ENCODE measurements at places on chromosomes 5 and 9.

DNA sequence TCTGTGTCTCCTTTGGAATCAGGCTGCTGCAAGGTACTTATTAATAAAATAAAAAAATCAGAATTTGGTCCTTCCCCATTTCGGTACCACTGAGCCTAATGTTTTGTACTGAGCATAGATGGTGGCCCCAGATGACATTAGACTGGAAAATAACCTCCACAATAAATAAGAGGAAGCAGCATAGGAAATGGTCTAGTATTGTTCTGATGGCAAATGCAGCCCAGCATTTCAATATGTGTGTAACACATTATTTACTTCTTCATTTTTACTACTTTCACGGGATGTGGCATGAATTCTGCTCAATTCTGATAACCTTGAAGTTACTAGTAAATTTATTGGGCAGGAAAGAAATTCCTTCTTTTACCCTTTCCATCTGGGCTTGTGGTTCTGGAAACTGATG lies 295.6 kb downstream of the ADGRV1 start:
- H3K4me3 ChIP-seq = no peak overlapping the region
- H3K4me1 ChIP-seq = no peaks in the 10 kb centered on the region
- DNase-seq = no peak
- no peak overlapping the region for H3K27ac ChIP-seq

DNA sequence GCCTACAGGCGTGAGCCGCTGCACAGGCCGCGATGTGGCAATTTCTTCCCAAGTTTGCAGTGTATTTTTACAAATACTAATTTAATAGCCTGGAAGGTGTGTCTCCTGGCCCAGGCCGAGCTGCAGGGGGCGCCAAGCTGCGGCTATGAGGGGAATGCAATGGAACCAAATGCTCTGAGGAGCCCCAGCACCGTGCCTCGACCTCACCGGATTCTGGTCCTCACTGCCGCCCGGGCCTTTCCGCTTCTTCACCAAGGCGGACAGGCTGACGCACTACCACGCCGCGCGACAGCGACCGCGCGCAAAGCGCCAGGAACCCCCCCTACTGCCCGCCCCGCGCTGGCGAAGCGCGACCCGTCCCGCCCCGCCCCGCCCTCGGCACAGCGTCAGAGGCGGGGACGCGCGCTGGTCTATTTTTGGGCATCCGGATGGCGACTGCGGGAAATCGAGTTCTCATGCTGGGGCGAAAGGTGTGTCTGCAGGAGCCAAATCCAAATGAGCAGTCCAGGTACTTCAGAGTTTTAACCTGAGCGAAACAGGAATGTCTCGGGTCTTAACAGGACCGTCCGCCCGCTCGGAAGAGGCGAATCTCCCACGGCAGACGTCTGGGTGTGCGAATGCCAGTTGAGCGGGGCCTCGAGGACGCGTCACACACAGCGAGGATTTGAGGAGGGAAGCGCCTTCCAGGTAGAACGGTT lies 31.7 kb upstream of the PRXL2C start:
- H3K36me3 ChIP-seq = no peaks in the 10 kb centered on the region
- peaks cover 3% of the 10 kb centered on the region for H3K27me3 ChIP-seq
- H3K4me3 ChIP-seq = peak overlapping the region; percentile 64
- peak; percentile 68 for DNase-seq
- no peak overlapping the region for H3K27ac ChIP-seq

GRCh38 chr9:124839612-124840299 lies 13.5 kb upstream of the WDR38 start:
- no peak overlapping the region for H3K4me3 ChIP-seq
- H3K27me3 ChIP-seq = no peaks in the 10 kb centered on the region
- peaks cover 13% of the 10 kb centered on the region for H3K4me1 ChIP-seq
- H3K27ac ChIP-seq = no peak overlapping the region
- DNase-seq = no peak
- no peaks in the 10 kb centered on the region for H3K36me3 ChIP-seq

DNA sequence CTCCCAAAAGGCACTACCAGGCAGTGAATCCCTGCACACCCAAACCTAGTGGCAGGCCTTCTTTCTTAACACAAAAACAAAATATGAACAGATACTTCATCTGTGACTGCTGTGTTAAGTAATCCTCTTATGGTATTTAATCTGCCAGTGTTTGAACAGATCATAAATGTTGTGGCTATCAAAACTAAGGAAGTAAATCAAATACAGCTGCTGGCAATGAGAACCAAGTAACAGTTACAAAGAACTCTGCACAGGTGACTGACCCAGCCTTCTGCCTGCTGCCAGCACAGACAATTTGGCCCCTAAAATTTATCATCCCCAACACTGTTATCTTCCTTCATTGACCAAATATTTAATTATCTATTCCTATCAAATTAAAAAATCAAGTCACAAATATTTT lies 78.0 kb downstream of the GNAQ start:
- H3K27me3 ChIP-seq = no peaks in the 10 kb centered on the region
- DNase-seq = no peak
- H3K27ac ChIP-seq = no peak overlapping the region
- H3K4me1 ChIP-seq = peaks cover 17% of the 10 kb centered on the region
- no peak overlapping the region for H3K4me3 ChIP-seq

GRCh38 chr9:136153381-136154065 lies 34.8 kb upstream of the TMEM250 start:
- DNase-seq = no peak
- no peak overlapping the region for H3K27ac ChIP-seq
- H3K27me3 ChIP-seq = peaks cover 8% of the 10 kb centered on the region

GRCh38 chr9:109919736-109920408 lies 139.9 kb downstream of the PALM2AKAP2 start:
- DNase-seq = no peak
- no peaks in the 10 kb centered on the region for H3K27me3 ChIP-seq
- no peaks in the 10 kb centered on the region for H3K36me3 ChIP-seq
- no peaks in the 10 kb centered on the region for H3K4me1 ChIP-seq

- H3K4me1 ChIP-seq = peaks cover 26% of the 10 kb centered on the region
- H3K36me3 ChIP-seq = no peaks in the 10 kb centered on the region
- H3K27ac ChIP-seq = peak overlapping the region; percentile 43
- no peaks in the 10 kb centered on the region for H3K27me3 ChIP-seq
- DNase-seq = peak; percentile 79
- H3K4me3 ChIP-seq = no peak overlapping the region
Observed at GRCh38 chr5:159850160-159850559, 66.1 kb upstream of the ADRA1B start.

- no peak for DNase-seq
- H3K4me1 ChIP-seq = peaks cover 12% of the 10 kb centered on the region
- no peak overlapping the region for H3K27ac ChIP-seq
- no peak overlapping the region for H3K4me3 ChIP-seq
- H3K36me3 ChIP-seq = no peaks in the 10 kb centered on the region
Observed at GRCh38 chr5:344668-345067, 23.2 kb downstream of the AHRR start.

- H3K36me3 ChIP-seq = no peaks in the 10 kb centered on the region
- no peaks in the 10 kb centered on the region for H3K27me3 ChIP-seq
- H3K27ac ChIP-seq = peak overlapping the region; percentile 13
- no peak overlapping the region for H3K4me3 ChIP-seq
- DNase-seq = peak; percentile 76
Observed at GRCh38 chr9:79682076-79682736, 110.4 kb downstream of the TLE4 start.

DNA sequence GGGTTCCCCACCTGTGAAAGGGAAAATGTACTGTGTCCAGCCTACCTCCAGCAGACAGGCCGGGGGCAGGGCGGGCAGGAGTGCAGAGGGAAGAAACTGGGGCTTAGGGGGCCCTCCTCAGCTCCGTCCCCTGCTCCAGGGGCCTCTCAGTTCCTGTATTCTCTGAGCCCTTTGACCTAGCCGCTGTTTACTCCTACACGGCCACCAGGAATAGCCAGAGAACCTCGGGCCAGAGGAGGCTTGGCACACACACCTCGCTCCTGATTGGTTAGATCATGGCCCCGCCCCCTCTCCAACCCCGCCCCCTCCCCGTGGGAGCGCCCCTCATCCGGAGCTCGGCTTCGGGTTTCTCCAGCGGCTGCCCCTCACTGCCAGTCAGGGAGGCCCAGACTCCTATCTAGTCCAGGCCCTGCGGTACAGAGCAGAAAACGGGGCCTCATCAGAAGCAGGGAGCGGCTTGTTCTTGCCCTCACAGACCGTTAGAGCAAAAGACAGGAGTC lies 2.2 kb downstream of the ST6GALNAC6 start:
- H3K4me3 ChIP-seq = no peak overlapping the region
- no peaks in the 10 kb centered on the region for H3K27me3 ChIP-seq
- H3K4me1 ChIP-seq = peaks cover 24% of the 10 kb centered on the region

DNA sequence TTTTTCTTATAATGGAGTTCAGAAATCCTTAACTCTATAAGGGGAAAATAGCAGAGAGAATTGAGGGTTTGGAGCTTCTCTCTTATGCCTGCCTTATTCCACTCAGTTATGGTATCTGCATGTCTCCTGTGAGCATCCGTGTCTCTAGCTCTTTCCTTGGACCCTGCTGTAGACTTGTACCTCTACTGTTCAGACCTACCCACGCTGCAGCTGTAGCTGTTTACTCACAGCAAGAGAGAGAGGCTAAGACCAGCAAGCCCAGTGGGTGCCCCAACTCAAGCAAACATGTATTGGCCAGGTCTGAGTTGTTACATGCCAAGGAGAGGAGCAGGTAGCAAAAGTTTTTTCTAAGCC lies 7.1 kb upstream of the PCSK1 start:
- H3K36me3 ChIP-seq = no peaks in the 10 kb centered on the region
- H3K27ac ChIP-seq = no peak overlapping the region

GRCh38 chr9:90065851-90066250 lies 461.0 kb downstream of the GADD45G start:
- DNase-seq = no peak
- H3K4me1 ChIP-seq = no peaks in the 10 kb centered on the region
- H3K4me3 ChIP-seq = no peak overlapping the region
- no peaks in the 10 kb centered on the region for H3K36me3 ChIP-seq

DNA sequence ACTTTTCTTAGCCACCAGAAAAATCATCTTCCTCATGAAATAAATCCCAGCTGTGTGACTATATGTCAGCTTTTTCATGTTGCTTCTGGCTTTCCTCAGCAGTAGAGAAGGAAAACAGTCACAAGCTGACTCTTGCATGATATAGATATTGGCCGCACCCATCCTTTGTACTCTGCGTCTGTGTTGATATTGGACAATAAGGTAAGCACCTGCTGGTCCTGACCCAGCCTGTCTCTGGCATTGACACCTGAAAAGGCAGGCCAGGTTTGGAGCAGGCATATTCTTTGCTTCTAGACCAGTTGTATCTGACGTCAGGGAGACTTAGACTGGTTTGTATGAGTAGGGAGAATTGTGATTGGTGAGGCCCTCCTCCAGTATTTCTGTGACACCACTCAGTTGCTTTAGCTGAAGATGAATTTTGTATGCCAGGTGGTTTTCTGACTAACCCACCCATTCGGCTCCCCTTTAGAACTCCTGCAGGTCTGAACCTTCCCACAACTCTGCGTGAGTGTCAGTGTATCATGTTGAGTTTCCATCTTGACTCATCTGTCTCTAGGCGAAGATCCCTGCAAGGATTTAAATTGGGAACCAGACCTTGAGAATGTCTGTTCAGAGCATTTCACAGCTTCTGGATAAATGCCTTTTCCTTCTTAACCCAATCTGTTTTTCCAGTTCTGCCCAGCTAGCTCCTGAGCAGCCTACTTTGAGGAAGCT lies 151.2 kb upstream of the RUSC2 start:
- no peaks in the 10 kb centered on the region for H3K27me3 ChIP-seq
- H3K4me3 ChIP-seq = no peak overlapping the region
- H3K36me3 ChIP-seq = no peaks in the 10 kb centered on the region
- H3K27ac ChIP-seq = no peak overlapping the region
- peaks cover 25% of the 10 kb centered on the region for H3K4me1 ChIP-seq

DNA sequence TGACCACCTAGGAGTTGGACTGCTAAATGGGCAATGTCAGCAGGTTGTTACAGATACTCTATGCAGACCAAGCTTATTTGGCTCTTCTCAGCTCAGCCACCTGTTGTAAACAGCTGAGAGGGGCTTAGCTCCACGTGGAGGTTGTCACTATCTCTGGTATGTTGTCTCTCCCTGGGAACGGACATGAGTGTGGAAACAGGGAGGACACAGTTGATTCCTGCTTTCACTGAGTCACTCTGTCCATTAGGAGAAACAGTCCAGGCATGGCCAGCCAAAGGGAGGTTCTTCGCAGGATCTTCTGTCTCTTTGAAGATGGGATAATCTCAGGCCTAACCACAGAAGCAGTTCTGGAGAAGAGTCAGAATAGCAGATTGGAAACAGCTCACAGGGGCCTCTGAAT lies 121.2 kb downstream of the PALM2AKAP2 start:
- H3K27me3 ChIP-seq = no peaks in the 10 kb centered on the region
- DNase-seq = peak; percentile 23
- peaks cover 5% of the 10 kb centered on the region for H3K4me1 ChIP-seq
- H3K27ac ChIP-seq = no peak overlapping the region
- H3K4me3 ChIP-seq = no peak overlapping the region

DNA sequence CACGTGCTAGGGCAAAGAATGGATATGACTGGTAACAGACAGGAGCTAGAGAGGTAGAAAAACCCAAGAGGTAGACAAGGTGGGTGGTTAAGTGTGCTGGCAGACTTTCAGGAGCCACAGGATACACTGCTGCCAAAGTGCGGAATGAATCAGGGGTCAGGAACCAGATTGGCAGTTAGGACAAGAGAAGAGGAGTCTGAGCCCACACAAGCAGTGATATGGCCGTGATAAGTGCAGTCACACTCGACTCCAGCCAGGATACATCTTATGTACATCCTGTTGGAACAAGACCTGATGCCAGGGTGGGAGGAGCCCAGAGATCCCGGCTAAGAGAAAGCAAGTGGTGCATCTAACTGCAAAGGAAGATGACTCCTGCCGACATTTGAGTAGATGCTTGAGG lies 10.0 kb downstream of the SLIT3 start:
- H3K36me3 ChIP-seq = no peaks in the 10 kb centered on the region
- no peaks in the 10 kb centered on the region for H3K27me3 ChIP-seq
- no peak overlapping the region for H3K27ac ChIP-seq
- no peaks in the 10 kb centered on the region for H3K4me1 ChIP-seq
- peak; percentile 25 for DNase-seq
- H3K4me3 ChIP-seq = no peak overlapping the region

- H3K27me3 ChIP-seq = no peaks in the 10 kb centered on the region
- H3K4me3 ChIP-seq = no peak overlapping the region
- H3K4me1 ChIP-seq = no peaks in the 10 kb centered on the region
Observed at GRCh38 chr9:100466171-100466828, 6.6 kb upstream of the TMEFF1 start.

- DNase-seq = peak; percentile 94
- no peak overlapping the region for H3K4me3 ChIP-seq
- peaks cover 3% of the 10 kb centered on the region for H3K27me3 ChIP-seq
- H3K36me3 ChIP-seq = no peaks in the 10 kb centered on the region
Observed at GRCh38 chr5:106415541-106415940, 1255.2 kb downstream of the EFNA5 start.

GRCh38 chr9:76912636-76913275 lies 6.8 kb upstream of the PRUNE2 start:
- peaks cover 9% of the 10 kb centered on the region for H3K4me1 ChIP-seq
- no peak overlapping the region for H3K4me3 ChIP-seq
- peak; percentile 86 for DNase-seq
- no peak overlapping the region for H3K27ac ChIP-seq

- H3K36me3 ChIP-seq = no peaks in the 10 kb centered on the region
- no peaks in the 10 kb centered on the region for H3K27me3 ChIP-seq
- DNase-seq = no peak
- no peak overlapping the region for H3K4me3 ChIP-seq
Observed at GRCh38 chr5:67774786-67775185, 440.8 kb upstream of the PIK3R1 start.

All from astrocyte (in vitro differentiated cells and primary cell).